ENCODE measurements at places on chromosomes 7 and 10.

- no peak for DNase-seq
These were observed 552.4 kb upstream of the KCND2 start for GRCh38 chr7:119720541-119720940.

DNA sequence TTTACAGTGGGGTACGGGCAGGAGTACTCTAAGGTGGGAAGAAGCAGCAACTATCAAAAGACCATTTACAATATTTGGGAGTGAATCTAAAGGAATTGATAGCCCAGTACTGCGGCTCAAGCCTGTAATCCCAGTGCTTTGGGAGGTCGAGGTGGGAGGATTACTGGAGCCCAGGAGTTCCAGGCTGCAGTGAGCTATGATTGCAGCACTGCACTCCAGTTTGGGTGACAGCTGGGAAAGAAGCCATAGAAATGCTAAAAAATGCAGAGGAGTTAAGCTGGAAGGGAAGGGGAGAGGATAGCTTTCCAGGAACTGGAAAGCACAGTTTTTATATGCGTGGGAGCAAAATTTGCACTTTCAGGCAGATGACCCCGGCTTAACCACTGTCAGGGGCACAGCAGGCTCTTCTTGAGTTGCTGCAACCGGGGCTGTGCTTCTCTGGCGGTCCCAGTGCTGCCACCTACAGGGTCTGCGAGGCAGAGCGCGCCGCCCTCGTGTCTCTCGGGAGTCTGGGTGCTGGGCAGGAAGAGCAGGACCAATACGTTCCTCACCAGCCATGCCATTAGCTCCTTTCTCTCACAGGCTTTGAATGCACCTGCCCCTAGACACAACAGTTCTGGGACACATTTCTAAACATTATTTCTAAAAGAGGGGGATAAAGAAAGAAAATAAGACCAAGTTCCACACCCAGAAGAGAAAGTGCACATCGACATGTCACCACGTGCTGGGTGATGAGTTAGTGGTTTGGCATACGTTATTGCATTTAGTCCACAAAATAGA lies 10.1 kb upstream of the BMPER start:
- DNase-seq, result peak; percentile 55

GRCh38 chr7:111750228-111750627 lies 187.9 kb upstream of the IMMP2L start:
- no peak for DNase-seq

GRCh38 chr7:8590791-8591190 lies 157.4 kb downstream of the NXPH1 start:
- no peak for DNase-seq

GRCh38 chr10:77036993-77037734 lies 600.4 kb downstream of the KCNMA1 start:
- no peak for DNase-seq

GRCh38 chr10:132096223-132096622 lies 30.5 kb downstream of the JAKMIP3 start:
- DNase-seq, result peak; percentile 5

- DNase-seq, result no peak
These were observed 2.0 kb downstream of the BAZ1B start for GRCh38 chr7:73519867-73520672.

DNA sequence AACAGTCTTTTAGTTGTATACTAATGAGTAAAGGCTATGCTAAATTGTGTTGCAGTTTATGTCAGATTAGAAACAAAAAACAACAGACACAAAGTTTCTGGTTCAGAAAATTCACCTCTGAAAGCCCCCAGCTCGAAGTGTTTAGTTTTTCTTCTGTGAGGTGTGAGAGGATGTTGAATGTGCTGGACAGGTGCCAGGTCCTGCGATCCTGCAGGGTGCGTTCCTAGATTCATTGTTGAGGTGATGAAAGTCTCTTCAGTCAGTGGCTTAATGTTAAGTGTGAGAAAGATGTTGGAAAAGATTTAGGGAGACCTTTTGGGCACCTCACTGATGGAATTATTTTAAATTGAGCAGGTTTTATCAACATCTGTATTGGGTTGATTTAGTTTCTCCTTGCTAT lies 287.3 kb downstream of the SDK1 start:
- DNase-seq, result no peak

- DNase-seq, result no peak
These were observed 11.2 kb upstream of the STK31 start for GRCh38 chr7:23698822-23699221.

- DNase-seq, result no peak
These were observed 217.2 kb downstream of the REEP3 start for GRCh38 chr10:63738410-63738809.

DNA sequence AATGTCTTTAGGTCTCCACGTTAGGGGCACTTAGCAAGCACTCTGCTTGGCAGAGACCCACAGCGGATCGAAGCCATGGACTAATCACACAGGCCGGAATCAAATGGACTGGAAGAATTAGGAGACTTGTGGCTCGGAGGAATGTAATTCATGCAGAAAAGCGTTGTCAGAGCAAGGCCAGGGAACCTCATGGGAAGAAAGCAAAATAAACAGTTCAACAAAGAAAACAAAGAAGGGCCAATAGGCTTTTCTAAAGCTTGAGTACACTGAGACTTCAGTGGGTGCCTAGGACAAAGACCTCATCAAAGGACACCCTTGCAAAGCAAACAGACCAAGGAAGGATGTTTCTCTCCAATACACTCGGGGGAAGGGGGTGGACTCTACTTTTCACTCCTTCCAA lies 171.1 kb downstream of the GLI3 start:
- DNase-seq, result no peak

- DNase-seq, result no peak
These were observed 710.2 kb upstream of the POM121L12 start for GRCh38 chr7:52325237-52325636.

DNA sequence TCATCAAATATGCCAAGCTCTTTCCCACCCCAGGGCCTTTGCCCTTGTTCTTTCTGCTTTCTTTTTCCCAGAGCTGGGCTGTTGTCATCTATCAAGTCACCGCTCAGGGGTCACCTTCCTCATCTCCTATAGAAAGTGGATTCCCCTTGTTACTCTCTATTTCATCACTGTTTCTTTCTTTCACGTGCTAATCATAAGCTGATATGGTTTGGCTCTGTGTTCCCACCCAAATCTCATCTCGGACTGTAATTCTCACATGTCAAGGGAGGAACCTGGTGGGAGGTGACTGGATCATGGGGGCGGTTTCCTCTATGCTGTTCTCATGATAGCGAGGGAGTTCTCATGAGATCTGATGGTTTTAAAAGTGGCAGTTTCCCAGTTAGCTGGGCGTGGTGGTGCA lies 17.0 kb upstream of the TIAL1 start:
- DNase-seq, result peak; percentile 83

GRCh38 chr7:6106140-6106904 lies 75.1 kb downstream of the ANKRD61 start:
- peak; percentile 51 for DNase-seq

DNA sequence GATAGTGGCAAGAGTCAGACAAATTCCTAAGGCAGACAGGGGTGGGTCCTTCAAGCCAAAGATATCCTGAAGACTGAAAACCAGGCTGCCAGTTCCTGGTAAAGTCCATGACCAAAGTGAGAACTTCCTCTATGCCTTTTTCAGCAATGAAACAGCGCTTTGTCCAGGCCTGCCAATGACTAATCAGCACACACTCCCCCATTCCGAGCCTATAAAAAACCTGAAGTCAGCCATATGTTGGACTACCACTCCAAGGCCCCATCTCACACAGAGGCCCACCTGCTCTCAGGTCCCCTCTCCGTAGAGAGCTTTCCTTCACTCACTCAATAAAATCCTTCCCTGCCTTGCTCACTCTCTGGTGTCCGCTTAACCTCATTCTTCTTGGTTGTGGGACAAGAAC lies 402.2 kb downstream of the ANKRD7 start:
- DNase-seq, result no peak

GRCh38 chr7:111041577-111041976 lies 49.4 kb upstream of the LRRN3 start:
- DNase-seq, result no peak

GRCh38 chr10:4543938-4544533 lies 282.0 kb upstream of the AKR1E2 start:
- DNase-seq, result no peak

- no peak for DNase-seq
These were observed 230.9 kb downstream of the CAMK1D start for GRCh38 chr10:12579954-12580858.

DNA sequence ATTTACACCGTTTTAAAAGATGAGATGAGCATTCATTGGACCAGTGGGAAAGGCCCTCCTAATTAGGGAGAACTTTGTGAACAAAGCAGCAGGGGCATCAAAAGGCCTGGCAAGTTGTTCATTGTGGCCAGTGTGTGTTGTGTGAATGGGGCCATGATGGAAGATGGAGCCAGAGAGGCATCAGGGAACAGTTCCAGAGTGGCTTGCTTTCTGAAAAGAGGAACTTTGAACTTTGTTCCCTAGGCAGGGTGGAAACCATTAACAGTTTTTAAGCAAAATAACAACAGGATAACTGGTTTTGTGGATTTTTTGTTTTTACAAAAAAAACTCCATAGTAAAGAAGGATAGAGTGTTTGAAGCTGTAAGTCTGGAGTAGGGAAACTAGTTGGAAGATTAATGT lies 12.5 kb downstream of the SUV39H2 start:
- no peak for DNase-seq

DNA sequence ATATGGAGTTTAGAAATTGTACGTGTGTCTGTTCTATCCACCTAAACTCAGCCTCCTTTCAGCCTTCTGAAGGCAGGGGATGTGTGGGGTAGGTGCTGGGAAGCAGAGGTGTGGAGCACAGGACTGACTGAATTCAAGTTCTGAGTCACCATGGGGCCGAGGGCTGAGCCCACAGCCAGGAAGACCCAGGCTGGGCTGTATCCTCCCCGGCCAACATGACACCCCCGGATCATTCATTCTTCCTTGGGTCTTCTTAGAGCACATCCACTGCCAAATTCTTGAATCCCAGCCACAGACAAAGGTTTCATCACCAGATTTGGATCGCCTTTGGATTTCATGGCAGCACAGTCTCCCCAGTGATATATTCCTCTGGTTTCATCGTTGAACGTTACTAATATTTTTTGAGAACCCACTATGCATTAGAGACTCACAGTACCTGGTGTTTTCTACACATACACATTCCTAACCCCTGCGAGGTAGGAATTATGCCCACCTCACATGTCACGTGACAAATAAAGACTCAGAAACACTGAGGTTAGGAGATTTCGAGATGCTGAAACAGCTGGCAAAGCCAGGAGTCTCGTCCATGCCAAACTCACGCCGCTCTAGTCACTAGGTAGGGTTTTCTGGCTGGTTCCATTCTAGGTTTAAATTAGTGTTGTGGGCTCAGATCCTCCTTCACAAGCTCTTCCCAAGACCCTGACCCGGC lies 26.9 kb downstream of the CCDC3 start:
- DNase-seq, result no peak

DNA sequence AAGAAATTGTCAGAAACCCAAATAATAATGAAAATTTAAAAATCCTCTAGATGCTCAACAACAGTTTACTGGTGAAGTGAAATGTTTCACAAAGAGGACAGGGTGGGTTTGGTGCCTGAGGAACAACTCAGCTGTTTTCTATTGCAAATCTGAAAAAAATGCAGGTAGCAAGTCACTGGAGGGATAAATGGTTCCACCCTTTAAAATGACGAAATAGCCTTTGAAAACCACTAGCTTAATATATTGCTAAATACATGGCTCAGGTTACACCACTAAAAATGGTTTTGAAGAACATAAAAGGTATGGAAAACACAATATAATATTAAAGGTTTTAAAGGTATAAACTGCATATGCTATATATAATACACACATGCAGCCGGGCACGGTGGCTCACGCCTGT lies 69.5 kb downstream of the LMBR1 start:
- no peak for DNase-seq

DNA sequence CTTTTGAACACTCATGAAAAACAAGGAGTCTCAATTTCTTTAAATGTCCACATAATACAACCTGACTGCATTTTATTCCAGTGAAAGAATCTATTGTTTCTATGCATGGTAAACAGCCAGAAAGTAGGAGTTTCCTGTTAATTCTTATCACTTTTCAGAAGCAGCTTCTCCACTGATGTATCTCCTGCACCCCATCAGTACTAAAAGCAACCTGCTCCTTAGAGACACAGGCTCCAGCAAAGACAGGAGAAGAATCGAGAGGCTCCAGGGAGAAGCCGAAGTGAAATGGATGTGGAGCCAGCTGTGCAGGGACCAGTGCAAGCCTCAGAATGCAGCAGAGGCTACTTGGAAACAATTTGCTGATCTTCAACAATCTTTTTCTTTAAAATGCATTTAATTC lies 16.4 kb upstream of the C10orf120 start:
- DNase-seq, result no peak

DNA sequence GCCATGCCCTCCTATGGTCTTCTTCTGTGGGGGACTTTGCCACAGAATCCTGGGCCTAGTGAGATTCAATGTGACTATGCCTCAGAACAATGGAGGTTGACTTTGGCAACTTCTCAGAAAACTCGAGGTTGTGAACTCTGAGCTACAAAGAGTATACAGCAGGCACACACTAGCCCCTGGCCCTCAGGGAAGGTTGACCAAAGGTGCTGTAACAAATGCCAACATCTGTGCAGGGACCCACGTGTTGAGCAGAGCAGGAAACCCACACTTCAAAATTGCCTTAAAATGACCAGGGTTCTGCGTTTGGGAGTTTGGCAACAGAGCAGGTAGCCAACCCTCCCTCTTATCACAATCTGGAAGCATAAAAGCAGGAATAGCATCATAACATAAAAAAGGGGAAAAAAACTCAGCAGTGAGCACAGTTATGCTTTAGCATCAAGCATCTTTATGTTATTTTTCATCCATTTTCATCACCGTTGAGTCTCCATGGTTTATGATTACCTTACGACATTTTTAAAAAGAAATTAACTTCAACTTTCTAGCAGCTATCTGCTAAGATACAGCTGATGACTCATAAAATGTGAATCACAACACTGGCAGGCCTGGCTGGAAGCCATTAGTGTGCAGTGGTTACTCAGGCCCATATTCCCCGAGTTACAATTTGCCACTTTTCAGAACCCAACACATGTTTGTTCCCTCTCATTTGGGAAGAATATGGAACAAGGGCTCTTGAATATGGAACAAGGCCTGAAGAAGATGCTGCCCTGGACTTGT lies 11.1 kb downstream of the PRLHR start:
- DNase-seq, result no peak

- no peak for DNase-seq
These were observed 914 bp downstream of the PKD1L1 start for GRCh38 chr7:47947355-47947749.

DNA sequence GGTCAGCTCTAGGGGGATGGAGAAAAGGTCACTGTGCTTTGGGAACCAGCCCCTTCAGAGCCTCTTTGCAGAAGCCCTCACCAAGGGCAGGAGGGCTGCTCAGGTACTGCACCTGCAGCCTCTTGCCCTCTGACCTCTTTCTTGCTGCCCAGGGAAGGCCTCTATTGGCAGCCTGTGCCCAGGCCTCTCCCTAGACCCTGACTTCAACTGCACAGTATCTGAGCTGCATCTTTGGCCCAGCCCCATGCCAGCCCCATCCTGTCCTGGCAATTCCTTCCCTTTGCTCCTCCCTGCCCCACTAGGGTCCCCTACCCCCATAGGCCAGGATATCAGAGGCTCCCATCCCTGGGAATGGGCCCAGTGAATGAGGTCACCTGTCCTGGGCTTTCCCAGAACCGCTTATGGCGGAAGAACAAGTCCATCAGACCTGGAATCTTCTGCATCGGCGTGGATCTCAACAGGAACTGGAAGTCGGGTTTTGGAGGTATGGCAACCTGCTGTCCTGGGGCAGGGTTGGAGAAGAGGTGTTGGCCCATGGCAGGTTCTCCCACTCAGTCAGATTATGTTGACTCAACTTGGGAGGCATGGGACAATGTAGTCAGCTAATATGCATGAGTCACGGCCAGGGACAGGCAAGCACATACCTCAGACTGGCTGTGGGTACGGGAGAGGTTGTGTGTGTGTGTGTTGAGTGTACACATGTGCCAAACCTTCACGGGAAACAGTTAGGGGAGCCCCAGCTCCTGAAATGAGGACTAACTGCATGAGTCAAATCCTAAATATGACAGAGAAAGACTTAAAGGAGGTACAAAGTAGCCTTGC lies 17.1 kb upstream of the CPA1 start:
- no peak for DNase-seq
